ENCODE measurements at places on chromosomes 2 and 18.

DNA sequence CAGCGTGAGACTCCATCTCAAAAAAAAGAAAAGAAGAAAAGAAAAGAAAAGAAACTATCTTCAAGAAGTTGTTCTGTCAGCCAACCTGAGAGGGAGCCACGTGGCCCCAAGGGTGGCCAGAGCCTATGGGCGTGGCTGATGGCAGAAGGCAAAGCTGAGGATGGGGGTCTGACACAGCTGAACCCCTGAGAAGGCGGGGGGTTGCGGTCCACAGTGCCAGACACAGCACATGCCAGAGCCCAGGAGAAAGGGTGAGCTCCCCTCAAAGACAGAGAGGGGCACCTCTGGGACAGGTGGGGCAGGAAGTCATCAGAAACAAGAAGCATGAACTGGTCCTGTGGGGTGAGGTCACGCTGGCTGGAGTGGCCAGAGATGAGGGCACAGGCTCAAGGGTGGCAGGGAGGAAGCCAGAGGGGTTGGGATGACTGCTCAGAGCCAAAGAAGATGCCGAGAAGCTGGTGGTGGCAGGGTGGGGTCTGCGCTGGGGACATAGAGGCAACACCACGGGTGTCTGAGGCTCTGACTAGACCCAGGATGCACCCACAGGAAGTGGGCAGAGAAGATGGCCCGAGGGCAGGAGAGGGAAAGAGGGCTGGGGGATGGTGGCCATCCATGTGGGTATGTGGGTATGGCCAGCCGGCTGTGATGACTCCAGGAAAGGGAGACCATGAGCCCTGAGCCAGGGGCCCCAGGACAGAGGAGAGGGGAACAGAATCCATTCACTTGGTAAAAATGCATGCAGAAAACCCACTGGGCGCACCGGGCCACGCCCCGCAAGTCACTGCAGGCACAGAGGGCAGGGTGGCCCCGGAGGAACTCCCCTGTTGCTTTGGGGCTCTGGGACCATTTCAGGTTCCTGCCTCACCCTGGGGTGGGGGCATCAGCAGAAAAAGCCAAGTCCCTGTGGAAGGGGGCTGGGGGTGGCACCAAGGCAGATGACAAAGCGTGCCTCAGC lies 8.4 kb downstream of the KIF1A start:
- no peak for DNase-seq

GRCh38 chr18:79507076-79507545 lies 111.4 kb downstream of the NFATC1 start:
- DNase-seq: no peak

DNA sequence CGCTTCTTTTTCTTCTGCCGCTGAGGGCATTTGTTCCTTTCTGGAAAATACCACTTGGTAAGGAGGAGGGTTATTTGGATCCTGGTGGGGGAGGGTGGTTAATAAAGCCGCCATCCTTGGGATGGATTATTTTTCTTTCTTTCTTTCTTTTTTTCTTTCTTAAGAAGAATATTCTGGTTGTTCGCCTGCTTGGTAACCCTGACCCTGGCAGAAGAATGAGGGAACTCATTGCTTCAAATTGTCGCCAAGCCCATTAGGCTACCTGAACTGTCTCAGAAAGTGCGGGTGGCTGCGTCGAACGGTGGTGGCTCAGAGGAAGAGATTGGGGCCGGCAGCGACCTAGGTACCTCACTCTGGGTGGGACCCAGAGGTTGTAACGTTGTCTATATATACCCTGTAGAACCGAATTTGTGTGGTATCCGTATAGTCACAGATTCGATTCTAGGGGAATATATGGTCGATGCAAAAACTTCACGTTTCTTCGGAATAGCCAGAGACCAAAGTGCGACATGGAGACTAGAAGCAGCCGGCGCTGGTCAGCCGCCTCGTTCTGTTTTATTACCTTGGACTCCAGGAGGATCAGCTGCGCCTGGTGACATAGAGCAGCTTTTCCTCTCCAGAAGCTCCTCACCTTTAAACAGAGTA lies 1.3 kb upstream of the HOXD4 start:
- DNase-seq: no peak

- DNase-seq: no peak
Measured at GRCh38 chr2:106830191-106830590, 55.8 kb downstream of the ST6GAL2 start.

DNA sequence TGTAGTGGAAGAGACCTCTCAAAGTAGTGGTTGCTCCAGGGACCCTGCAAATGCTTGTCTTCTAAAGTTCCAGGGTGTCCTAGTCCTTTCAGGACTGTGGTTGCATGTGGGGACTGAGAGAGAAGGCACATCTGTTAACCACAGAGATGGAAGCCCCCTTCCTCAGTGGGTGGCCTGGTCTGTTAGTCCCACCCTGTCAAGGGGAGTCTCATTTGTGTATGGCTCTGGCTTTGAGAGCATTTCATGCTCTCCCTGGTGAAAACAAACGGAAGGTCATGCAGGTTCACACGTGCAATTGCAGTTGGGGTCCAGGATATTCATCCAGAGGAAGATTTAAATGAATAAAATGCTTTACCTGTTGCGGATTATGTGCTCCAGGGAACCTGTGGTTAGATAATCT lies 219.6 kb downstream of the PRKCE start:
- DNase-seq: no peak

DNA sequence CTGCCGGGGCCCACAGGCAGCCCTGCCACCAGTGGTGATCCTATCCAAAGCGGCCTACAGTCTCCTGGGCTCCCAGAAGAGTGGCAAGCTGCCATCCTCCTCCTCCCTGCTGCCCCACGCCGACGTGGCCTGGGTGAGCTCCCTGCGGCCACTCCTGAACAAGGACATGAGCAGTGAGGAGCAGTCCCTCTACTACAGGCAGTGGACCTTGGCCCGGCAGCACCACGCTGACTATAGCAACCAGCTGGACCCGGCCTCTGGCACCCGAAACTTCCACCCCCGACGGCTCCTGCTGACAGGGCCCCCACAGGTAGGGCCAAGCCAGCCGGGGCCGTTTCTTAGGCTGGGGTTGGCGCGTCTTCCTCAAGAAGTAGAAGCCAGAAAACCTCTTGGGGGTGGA lies 100.5 kb downstream of the ESCO1 start:
- DNase-seq: no peak

All from hippocampal formation (tissue), 2 donors.